Type B pancreatic cell (in vitro differentiated cells): ENCODE measurements at places on chromosomes 2 and 18. TPM values are rescaled to one million over a fixed set of nuclear protein-coding genes. Genes with fewer than 3 reads are reported as not detected.

CTAGE1 gene
- not detected in 2 replicates for total RNA-seq

CFC1 gene
- total RNA-seq, result 25.5 and 27.1 TPM in 2 replicates

DNA sequence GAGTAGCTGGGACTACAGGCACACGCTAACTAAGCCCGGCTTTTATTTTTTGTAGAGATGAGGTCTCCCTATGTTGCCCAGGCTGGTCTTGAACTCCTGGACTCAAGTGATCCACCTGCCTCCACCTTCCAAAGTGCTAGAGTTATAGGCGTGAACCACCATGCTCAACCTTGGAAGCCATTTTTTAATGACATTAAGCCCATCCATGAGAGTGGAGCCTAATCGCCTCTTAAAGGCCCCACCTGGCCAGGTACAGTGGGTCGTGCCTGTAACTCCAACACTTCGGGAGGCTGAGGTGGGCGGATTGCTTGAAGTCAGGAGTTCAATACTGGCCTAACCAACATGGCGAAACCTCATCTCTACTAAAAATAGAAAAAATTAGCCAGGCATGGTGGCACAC lies 41.6 kb upstream of the TFCP2L1 start:
- H3K36me3 ChIP-seq, result no peaks in the 10 kb centered on the region
- no peak overlapping the region for H3K4me3 ChIP-seq
- no peaks in the 10 kb centered on the region for H3K4me1 ChIP-seq
- no peak overlapping the region for H3K27ac ChIP-seq
- no peak for DNase-seq

- H3K27me3 ChIP-seq, result no peaks in the 10 kb centered on the region
- H3K36me3 ChIP-seq, result no peaks in the 10 kb centered on the region
- peaks cover 6% of the 10 kb centered on the region for H3K4me1 ChIP-seq
- no peak overlapping the region for H3K4me3 ChIP-seq
- H3K27ac ChIP-seq, result no peak overlapping the region
Measured at GRCh38 chr2:55431982-55432627, 12.4 kb upstream of the CCDC88A start.

DYNAP gene
- not detected in 2 replicates for total RNA-seq

DNA sequence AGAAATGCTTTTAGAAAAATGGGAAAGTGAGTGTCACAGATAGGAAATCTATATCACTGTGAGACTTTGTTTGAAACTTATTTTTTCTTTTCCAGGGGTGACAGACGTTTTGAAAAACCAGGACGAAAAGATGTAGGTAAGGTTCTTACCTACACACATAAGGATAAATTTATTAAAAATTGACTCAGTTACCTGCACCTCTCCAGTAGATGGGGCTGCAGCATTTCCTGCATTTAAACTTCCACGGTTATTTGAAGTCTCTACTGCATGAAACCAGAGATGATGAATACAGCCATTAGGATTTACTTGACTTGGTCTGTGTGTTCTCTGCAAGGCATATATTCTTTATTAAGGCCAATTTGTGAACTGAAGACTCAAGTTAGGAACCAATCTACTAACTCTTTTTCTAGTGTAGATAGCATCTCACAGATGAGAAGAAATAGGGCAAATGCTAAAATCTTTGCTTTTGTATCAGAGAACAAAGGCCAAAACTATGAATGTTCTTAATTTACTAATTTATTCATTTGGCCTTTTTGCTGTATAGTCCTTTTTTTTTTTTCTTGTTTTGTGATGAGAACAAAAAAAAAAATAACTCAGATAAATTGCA lies 15.0 kb downstream of the KCNJ13 start:
- DNase-seq, result no peak
- H3K36me3 ChIP-seq, result peaks cover 10% of the 10 kb centered on the region
- H3K4me3 ChIP-seq, result no peak overlapping the region
- H3K4me1 ChIP-seq, result no peaks in the 10 kb centered on the region
- H3K27ac ChIP-seq, result no peak overlapping the region
